ENCODE measurements at places on chromosomes 7 and 10. TPM values are rescaled to one million over a fixed set of nuclear protein-coding genes. Genes with fewer than 3 reads are reported as not detected.

Gene AGR2
- polyA plus RNA-seq = 14.2 TPM

Gene PNLIP
- not detected for polyA plus RNA-seq

Gene CPSF4
- 38.6 TPM for polyA plus RNA-seq

Gene SHTN1
- polyA plus RNA-seq = 4.9 TPM

Gene AGR3
- polyA plus RNA-seq = not detected

Gene CASP7
- polyA plus RNA-seq = 14.0 TPM

DNA sequence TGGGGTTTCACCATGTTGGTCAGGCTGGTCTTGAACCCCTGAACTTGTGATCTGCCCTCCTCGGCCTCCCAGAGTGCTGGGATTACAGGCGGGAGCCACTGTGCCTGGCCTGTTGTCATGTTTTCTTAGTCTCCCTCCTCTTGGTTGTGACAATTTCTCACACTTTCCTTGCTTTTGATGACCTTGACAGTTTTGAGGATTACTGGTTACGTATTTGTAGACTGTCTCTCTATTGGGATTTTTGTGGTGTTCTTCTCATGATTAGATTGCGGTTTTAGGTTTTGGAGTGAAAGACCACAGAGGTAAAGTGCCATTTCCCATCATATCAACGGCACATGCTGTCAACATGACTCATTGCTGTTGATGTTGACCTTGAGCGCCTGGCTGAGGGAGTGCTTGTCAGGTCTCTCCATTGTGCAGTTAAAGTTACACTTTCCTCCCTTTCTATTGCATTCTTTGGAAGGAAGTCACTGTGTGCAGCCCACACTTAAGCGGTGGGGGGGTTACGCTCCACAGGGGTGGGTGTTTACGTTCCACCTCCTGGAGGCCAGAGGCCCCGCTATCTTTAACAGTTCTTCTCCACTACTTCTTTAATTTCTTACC lies 10.8 kb downstream of the NEURL1 start:
- DNase-seq = no peak

GRCh38 chr10:62348029-62348428 lies 26.1 kb upstream of the ZNF365 start:
- DNase-seq = no peak

DNA sequence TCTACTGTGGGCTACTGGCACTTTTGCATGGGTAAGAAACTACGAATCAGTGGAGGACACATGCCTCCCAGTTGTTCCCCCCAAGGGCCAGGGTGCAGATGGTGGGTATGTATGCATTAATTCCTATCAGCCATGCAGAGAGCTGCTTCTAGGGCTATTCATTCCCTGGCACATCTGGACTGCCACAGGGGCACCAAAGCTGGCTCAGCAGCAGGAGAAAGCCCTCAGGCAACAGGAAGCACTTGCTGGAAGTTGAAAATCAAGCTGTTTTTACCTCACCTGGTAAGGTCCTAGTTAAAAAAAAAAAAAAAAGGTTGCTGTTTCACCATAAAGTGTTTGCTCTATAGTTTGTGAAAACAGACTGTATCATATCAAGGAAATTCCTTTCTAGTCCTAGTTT lies 1342.6 kb downstream of the REEP3 start:
- DNase-seq = no peak

GRCh38 chr10:99708428-99709012 lies 23.4 kb downstream of the COX15 start:
- no peak for DNase-seq

DNA sequence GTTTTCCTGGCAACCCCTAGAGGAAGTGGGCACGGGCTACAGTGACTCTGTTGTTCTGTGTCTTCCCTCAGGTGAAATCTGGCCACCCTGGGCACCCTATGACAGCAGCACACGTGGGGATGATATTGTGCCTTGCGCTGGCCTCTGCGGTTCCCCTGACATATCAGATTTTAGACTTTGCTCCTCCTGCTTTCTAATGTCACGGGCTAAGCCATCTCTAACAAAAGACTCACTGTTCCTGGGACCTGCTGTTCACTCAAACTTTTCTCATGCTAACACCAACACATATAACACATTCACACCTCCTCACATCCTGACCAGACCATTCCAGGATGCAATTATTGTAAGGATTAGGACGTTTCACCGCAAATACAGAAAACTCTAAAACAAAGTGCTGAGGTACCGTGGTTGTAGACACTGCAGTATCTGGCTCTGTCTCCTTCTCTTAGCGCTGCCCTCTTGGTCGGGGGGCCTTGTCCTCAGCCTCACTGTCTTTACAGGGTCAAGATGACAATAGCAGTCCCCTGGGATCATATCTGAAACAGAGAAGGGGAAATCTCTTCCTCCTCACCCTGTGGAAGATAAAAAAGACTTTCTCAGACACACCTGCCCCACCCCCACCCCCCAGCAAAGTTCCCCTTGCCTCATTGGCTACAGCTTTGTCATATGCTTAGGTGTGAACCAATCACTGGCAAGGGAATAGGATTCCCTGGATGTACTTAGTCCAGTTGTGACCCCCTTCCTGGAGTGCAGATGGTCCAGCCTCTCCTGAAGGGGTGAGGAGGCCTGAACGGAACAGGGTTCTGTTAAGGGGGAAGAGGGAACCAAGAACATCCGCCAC lies 14.1 kb downstream of the CHN2 start:
- DNase-seq = no peak

DNA sequence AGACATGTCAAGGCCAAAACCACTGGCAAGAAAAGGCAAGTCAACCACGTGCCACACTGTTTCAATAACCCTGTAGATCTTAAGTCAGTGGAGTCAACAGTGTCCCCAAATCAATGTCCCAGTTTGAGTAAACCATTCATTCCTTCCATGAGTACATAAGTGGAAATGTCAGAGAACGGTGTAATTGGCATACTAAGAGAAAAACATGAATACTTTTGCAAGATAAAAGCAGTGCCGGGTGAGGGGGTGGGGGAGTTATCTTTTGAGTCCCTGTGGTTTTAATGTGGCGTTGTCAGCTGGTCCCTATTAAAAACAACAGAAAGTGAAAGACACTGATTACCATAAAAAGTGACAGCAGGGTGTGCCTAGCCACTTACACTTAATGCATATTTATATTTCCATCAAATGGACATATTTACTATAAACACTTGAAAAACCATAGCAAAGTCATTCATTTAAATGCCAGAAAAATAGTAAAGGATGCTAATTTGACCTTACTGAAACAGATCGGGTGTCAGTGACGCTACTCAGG lies 37.8 kb downstream of the RSU1 start:
- DNase-seq = no peak

DNA sequence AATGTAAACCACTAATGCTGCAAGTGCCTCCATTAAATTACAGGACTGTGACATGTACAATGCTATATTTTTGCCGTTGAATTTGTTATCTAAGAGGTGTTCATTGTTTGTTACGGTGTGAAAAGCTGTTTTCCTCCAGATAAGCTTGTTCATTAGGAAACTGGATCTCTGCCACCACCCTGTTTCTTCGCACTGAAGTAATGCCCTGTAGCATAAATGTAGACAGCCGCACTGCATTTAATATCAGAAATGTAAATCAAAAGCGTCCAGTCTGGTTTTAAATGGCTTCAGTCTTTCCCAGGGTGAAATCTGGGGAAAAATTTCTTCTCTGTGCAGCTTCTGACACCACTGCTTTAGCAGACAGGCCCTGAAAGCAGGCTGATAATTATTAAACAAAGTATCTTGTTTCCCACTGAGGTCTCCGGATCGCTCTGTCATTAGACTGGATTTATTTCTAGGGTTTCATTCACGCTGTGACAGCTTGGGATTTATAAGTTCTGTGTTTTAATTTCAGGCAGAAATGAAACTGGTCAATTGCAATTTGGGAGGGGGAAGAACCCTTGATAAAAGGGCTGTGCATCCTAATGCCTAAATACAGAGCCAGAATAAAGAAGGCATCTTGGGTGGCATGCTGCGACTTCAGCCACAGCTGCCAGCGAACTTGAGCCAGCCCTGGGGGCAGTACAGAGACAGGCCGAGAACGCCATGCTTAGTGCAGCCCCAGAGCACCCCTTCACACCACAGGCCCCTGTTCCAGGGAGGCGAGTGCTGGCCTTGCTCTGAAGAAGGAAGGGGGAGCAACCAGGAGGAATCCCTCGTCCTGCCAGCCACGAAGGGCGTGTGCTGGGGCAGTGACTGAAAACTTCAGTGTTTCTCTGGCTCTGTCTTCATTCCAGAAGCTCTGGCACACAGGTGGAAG lies 547.7 kb upstream of the GALNT17 start:
- DNase-seq = no peak

GRCh38 chr7:16051561-16052255 lies 365.2 kb upstream of the MEOX2 start:
- DNase-seq = no peak

- no peak for DNase-seq
These were observed 204.7 kb downstream of the SEMA3D start for GRCh38 chr7:84982199-84982598.

DNA sequence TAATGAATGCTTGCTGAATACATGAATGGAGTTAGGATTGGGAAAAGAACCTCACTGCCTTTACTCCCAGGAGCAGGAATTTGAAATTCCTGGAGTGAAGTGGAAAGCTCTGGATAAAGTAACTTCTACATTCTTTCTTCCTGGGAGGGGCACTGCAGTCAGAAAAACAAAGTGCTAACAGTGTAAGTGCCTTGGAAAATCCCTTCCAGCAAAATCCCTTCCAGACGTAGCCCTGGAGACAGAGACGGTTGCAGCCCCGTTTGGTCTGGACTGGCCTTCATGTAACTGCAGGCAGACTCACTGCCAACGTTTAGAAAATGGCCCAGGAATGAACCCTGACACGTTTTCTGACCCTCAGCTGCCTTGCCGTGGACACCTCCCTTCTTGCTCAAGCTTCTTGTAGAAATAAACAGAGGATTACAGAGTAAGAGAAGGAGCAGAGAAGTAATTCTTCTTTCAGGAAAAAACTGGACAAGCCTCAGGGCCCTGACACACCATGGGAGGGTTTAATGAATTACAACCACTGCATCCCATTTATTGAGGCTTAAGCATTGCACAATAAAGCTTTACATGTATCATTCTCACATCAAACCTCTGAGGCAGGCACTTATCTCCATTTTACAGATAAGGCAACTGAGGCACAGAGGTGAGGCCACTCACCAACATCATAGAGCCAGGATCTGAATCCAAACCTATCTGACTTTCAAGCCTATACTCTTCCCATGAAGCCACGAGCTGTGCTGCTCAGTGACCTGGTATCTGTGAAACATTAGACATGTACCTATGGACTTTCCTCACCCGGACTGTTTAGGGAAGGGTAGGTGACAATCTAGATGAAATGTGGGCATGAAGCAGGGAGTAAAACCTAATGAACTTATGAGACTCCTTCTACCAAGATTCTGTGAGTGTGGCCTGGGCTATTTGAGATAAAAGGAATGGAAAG lies 7.8 kb downstream of the ITPRIP start:
- DNase-seq = peak; percentile 90
